ENCODE measurements at places on chromosomes 13 and 19. TPM values are rescaled to one million over a fixed set of nuclear protein-coding genes. Genes with fewer than 3 reads are reported as not detected.

CYP2A6 gene
- 0.31 TPM for polyA plus RNA-seq

LGALS4 gene
- polyA plus RNA-seq: 4.7 TPM

INSR gene
- 13.8 TPM for polyA plus RNA-seq

EFNB2 gene
- polyA plus RNA-seq: 83.5 TPM

MAP4K1 gene
- 2.6 TPM for polyA plus RNA-seq

TRPC4 gene
- 0.40 TPM for polyA plus RNA-seq

OXGR1 gene
- 0.50 TPM for polyA plus RNA-seq

SARS2 gene
- 42.3 TPM for polyA plus RNA-seq

NLRP9 gene
- polyA plus RNA-seq: not detected

LYPD3 gene
- 1.4 TPM for polyA plus RNA-seq

MCEMP1 gene
- 0.69 TPM for polyA plus RNA-seq

ANGPTL8 gene
- polyA plus RNA-seq: 0.41 TPM

CLEC17A gene
- 0.28 TPM for polyA plus RNA-seq

GRK1 gene
- 3.0 TPM for polyA plus RNA-seq

PABPC3 gene
- 0.98 TPM for polyA plus RNA-seq

ELF1 gene
- 42.0 TPM for polyA plus RNA-seq

HIF3A gene
- polyA plus RNA-seq: 203 TPM

ATP1A3 gene
- 0.38 TPM for polyA plus RNA-seq

B3GNT8 gene
- 9.0 TPM for polyA plus RNA-seq

ARL11 gene
- polyA plus RNA-seq: 0.56 TPM

XAB2 gene
- polyA plus RNA-seq: 24.0 TPM

CGB5 gene
- polyA plus RNA-seq: 0.30 TPM

TNFSF13B gene
- polyA plus RNA-seq: 6.8 TPM

TLE6 gene
- polyA plus RNA-seq: 13.6 TPM

KLK14 gene
- polyA plus RNA-seq: 0.28 TPM

F7 gene
- 0.40 TPM for polyA plus RNA-seq

TUBA3C gene
- polyA plus RNA-seq: not detected

RASAL3 gene
- 3.3 TPM for polyA plus RNA-seq

TPTE2 gene
- 0.27 TPM for polyA plus RNA-seq

LAIR2 gene
- 0.38 TPM for polyA plus RNA-seq
